ENCODE measurements at places on chromosomes 6 and 20. TPM values are rescaled to one million over a fixed set of nuclear protein-coding genes. Genes with fewer than 3 reads are reported as not detected.

C20orf144 gene
- 0.05 TPM for total RNA-seq

SLX4IP gene
- total RNA-seq = 2.5 TPM

CFAP206 gene
- total RNA-seq = 0.20 TPM

CGA gene
- not detected for total RNA-seq

LY6G5B gene
- total RNA-seq = 0.93 TPM

TMX4 gene
- 18.4 TPM for total RNA-seq

BFSP1 gene
- 8.7 TPM for total RNA-seq

LAMA2 gene
- total RNA-seq = 0.59 TPM

OXT gene
- not detected for total RNA-seq

RNASET2 gene
- 23.0 TPM for total RNA-seq

BTNL2 gene
- total RNA-seq = not detected

LST1 gene
- 0.20 TPM for total RNA-seq

SYCP2 gene
- total RNA-seq = 0.30 TPM

LGSN gene
- total RNA-seq = not detected

STMND1 gene
- not detected for total RNA-seq

BTN1A1 gene
- not detected for total RNA-seq

NR2E1 gene
- total RNA-seq = not detected

MOCS1 gene
- total RNA-seq = 5.8 TPM

MYT1 gene
- total RNA-seq = not detected

NOX3 gene
- not detected for total RNA-seq

PAQR8 gene
- 5.8 TPM for total RNA-seq

FOXF2 gene
- total RNA-seq = not detected

Measured in mammary microvascular endothelial cell (primary cell).